Trophoblast cell (in vitro differentiated cells and primary cell): ENCODE measurements at places on chromosomes 12 and 14.
A peak's percentile ranks its signal among the peaks of the same experiment; 100 is the strongest.

- DNase-seq: no peak
Observed at GRCh38 chr12:51524386-51524901, 66.6 kb upstream of the SCN8A start.

DNA sequence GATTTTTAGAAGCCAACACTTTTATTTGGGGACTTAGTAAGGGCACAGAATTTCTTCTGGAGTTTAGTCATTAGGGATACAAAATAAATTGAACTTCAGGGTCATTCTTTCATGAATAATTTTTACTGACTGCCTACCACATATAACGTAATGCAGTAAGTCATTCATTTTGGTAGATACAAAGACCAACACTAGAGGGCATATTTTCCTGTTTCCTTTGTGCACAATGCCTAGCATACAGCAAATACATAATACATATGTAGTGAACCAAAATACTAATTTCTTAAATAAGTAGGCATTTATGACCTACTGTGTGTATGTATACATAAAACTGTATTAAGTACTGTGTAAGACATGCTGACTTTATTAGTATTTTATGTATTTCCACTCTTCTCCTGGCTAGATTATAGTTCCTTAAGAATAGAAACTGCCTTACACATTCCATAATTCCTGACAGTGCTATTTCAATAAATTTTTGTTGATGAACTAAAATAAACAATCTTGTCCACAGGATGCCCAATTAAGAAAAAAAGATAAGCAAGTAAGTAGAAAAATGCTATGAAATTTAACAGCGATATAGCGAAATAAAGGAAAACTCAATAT, 47.9 kb downstream of the PPP1R12A start:
- DNase-seq: peak; percentile 85

DNA sequence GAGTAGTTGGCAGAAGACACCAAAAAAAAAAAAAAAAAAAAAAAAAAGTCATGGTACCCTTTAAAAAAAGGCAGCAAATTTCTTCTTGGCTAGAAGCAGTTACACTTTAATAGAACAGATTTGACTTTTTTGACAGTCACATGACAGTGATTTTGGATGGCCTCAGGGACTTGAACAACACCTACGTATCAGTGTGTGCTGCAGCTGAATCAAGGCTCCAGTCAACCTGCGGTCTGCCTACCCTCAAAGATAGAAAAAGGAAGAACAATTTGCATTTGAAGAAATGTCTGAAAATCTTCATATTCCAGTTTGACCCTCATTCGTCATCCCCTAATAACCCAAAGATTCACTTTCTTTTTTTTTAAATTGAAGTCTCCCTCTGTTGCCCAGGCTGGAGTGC, 53.9 kb downstream of the MDM2 start:
- no peak for DNase-seq

DNA sequence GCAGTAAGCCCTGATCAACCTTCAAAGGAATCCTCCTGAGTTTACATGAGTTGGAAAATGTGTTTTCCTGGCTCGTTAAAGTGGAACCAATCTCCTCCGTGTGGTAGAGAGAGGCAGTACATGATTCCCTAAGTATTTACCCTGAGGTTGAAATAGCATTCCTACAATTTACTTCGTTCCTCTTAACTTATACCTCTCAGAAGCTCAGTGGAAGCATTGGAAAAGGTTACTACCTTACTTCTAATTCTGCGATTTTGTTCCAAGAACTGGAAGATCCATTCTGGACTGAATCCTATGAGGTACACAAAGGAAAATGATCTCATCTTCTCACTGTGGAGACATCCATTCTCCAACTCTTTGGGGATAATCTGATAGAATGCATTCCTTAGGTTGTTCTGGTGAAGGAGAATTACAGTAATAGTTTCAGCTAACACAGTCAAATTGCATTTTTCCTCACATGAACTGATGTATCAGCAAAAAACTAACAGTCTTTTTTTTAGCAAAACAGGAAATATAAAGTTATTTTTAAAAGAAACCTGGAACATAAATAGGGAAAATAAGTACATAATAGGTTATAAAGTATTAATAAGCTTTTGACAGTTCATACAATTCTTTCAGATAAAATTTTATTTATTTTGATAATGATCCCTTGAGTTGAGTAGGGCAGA, 475.6 kb downstream of the PDZRN4 start:
- peak; percentile 73 for DNase-seq

DNA sequence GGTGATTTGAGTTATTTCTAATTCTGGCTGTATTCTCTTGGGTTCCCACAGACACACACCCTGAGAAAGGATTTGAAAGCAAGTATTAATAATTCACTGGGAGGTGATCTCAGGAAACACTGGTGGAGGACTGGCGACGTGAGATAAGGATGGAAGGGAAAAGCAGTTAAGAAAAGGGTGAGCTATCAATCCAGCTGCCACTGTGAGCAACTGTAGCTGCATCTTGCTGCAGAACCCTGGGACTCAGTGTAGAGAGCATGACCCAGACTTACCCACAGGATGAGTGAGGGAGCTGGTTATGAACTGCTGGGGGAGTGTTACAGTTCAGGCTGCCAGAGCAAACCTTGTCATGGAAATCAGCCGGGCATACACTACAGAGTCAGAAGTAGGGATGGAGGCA, 71.9 kb downstream of the RESF1 start:
- no peak for DNase-seq

DNA sequence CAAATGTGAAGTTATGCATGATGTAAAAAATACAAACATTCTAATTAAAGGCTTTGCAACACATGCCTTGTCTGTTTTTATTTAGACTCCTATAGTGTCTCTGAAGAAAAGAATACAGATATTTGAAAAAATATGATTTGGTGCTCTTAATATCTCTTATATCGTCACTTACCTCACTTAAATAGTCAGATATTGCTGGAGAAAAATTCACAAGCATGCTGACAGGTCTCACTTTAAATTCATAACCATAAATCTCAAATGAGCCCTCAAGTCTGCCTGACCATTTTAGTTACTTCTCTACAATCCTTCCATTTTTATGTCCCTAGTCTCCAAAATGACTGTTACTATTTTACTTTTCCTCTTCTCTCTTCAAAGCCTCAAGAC, 5.4 kb upstream of the YEATS4 start:
- DNase-seq: no peak

DNA sequence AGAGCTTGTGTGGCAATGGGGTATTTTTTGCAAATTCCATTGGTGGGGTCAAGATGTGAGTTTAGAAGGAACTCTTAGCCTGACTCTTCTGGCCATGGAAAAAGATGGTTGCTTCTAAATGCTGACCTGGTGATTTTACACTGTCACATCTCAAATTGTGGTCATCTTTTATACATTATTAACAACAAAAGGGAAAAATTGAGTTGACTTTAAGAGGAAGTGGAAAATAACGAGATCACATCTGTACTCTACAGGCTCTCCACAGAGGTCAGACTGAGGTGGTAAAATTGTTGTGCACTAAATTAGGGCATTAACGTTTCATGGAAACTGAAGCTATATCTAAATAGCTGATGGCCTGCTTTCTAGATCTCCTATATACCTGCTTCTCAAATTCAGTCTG, 44.7 kb downstream of the PTPN11 start:
- DNase-seq: no peak

- DNase-seq: peak; percentile 39
Observed at GRCh38 chr12:53805067-53805466, 53.3 kb upstream of the CISTR start.

- DNase-seq: peak; percentile 16
Observed at GRCh38 chr12:3777206-3777809, 24.4 kb upstream of the CRACR2A start.

DNA sequence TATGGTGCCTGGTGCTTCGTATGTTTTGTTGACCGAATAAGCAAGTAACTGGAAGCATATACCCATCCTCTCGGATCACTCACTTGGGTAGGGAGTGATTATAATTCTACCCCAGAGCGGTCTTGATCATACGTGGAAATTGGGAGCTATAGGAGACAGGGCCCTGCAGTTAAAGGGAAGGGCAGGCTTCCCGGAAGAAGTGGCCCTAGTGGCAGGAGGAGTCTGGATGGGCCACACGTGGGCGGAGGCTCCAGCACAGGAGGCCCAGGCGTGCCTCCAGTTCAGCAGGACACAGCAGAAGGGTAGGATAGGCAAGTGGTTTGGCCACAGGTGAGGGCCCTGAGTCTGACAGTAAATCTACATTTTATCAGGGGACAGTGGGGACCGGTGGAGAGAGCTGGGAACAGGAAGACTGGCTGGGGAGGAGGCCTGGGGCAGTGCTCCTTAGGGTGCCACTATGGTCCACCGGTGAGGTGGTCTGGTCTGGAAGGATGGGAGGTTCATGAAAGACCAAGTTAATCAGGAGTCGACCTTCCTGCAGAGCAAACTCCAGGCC, 23.5 kb upstream of the YY1 start:
- DNase-seq: no peak

- no peak for DNase-seq
Observed at GRCh38 chr12:52805739-52806138, 8.2 kb downstream of the KRT4 start.

DNA sequence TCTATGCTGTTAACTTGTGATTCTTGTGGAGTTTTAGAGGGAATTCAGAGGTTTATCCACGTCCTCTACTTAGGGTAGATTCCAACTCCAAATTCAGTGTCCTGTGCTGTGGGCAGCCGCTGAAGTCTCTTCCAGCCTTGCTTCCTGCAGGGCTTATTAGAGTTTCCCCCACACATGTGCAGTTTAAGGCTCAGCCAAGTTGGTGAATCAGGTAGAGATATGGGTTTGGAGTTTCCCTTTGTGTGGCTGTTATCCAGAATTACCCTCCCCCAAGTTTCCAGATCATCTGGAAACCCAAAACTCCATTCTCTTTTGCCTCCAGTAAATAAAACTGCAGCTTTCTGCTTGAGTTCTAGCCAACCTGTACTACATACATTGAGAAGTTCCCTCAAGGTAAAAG, 853.7 kb downstream of the GALC start:
- DNase-seq: no peak

- no peak for DNase-seq
Observed at GRCh38 chr12:127723251-127723650, 543.7 kb upstream of the TMEM132C start.

DNA sequence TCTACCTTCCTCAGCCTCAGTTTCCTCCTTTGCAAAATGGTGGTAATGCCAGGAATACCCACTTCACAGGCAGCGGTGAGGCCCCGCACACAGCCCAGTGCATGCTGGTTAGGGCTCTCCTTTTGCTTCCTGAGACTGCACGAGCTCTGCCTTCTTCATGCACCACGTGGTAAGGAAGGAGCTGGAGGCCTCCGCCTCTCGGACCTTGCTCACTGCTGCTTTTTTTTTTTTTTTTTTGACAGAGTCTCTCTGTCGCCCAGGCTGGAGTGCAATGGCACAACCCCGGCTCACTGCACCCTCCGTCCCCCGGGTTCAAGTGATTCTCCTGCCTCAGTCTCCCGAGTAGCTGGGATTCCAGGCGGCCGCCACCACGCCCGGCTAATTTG, 18.1 kb downstream of the TAMALIN start:
- DNase-seq: peak; percentile 13

DNA sequence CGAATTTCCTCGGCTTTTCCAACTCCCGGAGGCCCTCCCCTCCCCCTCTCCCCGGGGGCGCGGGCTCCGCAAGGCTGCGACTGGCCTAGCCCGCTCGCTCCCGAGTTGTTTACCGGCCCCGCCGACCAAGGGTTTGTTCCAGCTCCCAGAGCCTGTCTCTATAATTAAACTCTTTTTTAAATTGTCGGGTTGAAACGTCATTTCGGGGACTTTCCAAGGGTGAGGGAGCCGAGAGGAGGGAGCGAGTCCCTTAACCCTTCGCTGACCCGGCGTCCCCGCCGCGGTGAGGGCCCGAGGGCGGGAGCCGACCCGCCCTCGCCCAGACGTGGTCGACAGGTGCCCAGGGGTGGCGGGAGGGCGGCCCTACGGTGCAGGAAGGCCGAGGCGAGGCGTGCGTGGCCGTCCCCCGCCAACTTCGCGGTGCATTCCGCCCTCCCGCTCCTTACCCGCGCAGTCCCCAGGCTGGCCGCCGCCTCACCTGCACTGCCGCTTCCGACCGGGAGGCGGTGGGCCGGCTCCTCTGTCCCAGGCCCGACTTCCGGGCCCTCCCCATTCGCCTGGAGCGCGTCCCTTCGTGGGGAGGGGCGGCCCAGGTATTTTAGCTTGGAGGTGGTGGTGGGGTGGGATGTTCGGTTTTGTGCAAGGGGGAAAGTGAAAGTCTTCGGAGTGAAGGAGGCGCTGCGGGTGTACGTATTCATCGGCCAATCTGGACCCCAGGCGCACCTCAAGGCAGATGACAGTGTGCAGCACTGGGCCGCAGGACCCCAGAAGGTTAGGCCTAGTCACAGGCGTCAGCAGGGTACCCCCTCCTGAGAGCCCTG, 2.9 kb upstream of the ZFP36L1 start:
- DNase-seq: peak; percentile 89

GRCh38 chr12:91687052-91688017, 458.3 kb downstream of the BTG1 start:
- no peak for DNase-seq

GRCh38 chr14:74261288-74261687, 22.0 kb downstream of the VSX2 start:
- no peak for DNase-seq

GRCh38 chr14:33629792-33630191, 321.1 kb downstream of the EGLN3 start:
- DNase-seq: peak; percentile 86

DNA sequence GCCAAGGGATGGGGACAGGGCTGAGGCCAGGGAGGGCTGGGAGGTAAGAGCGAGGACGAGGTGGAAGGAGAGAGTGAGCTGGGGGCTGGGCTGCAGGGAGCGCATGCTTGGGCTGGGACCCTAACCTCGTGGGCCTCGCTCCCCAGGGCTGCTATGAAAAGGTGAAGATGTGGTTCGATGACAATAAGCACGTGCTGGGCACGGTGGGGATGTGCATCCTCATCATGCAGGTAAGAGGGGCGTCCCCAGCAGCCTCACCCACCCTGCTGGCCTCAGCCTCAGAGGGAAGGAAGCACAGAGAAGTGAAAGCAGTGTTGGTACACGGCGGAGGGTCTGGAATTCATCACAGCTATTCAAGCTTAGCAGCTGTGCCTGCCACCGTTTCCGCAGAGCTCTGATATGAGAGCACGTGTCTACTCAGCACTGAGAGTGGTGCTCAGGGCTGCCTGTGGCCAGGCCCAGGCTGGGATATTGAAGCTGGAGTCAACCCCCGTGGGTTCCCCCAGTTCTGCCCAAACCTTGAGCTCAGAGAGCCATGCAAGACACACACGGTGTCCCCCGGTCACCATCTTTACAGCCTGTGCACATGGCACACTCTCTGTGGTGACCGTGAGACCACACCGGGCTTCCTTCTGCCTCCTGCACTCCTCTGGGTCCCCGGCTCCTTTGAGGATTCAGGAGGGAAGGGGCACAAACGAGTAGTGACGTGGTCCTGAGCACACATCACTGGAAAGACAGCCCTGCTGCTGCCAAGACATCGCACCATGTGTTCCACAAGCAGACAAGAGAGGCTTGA, 204.6 kb downstream of the TSPAN9 start:
- no peak for DNase-seq

GRCh38 chr14:34179727-34180126, 228.9 kb upstream of the EGLN3 start:
- no peak for DNase-seq
